ENCODE measurements at places on chromosomes 1 and 21. TPM values are rescaled to one million over a fixed set of nuclear protein-coding genes. Genes with fewer than 3 reads are reported as not detected.

- DNase-seq, result no peak
Measured at GRCh38 chr1:206471415-206471801, 1.1 kb downstream of the IKBKE start.

DNA sequence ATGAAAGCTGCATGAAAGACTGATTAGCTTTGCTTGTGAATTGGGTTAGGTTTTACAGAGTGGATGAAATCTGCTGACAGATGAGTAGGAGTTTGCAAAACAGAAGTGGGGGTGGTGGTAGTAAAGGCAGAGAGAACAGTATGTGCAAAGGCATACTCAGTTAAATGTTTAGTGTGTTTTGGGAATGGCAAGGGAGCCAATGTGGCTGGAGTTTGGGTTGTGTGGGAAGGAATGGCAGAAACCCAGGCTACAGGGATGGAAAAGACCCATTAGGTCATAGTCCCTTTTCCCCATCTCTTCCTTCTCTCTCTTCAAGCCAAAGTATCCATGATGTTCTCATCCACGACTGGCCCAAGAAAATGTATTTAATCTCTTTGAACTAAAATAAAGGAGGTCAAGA, 362.2 kb upstream of the LYPLAL1 start:
- DNase-seq, result no peak

- peak; percentile 43 for DNase-seq
Measured at GRCh38 chr1:18955441-18956192, 859 bp downstream of the IFFO2 start.

PRSS38 gene
- total RNA-seq, result not detected

DNA sequence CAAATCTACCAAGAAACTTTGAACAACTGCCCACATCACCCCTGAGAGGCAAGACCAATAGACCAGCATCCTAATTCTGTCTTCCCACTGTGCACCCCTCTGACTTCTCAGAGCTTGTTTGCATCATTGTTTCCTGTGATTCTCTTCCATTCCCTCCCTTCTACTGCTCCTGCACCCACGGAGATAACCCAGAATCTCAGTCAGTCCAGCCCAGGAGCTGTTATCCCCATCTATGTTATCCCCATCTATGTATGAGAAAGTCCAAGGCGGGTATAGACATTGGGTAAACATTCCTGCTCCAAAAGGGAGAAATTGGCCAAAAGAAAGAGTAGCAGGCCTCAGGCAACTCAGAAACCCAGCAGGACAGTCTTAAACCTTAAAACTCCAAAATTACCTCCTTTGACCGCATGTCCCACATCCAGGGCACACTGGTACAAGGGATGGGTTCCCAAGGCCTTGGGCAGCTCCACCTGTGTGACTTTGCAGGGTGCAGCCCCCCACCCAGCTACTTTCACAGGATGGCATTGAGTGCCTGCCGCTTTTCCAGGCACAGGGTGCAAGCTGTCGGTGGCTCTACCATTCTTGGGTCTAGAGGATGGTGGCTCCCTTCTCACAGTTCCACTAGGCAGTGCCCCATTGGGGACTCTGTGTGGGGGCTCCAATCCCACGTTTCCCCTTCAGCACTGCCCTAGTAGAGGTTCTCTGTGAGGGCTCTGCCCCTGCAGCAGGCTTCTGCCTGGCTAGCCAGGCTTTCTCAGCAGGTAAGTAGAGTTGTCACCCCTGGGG, 414.8 kb downstream of the NPHP4 start:
- DNase-seq, result no peak

DNA sequence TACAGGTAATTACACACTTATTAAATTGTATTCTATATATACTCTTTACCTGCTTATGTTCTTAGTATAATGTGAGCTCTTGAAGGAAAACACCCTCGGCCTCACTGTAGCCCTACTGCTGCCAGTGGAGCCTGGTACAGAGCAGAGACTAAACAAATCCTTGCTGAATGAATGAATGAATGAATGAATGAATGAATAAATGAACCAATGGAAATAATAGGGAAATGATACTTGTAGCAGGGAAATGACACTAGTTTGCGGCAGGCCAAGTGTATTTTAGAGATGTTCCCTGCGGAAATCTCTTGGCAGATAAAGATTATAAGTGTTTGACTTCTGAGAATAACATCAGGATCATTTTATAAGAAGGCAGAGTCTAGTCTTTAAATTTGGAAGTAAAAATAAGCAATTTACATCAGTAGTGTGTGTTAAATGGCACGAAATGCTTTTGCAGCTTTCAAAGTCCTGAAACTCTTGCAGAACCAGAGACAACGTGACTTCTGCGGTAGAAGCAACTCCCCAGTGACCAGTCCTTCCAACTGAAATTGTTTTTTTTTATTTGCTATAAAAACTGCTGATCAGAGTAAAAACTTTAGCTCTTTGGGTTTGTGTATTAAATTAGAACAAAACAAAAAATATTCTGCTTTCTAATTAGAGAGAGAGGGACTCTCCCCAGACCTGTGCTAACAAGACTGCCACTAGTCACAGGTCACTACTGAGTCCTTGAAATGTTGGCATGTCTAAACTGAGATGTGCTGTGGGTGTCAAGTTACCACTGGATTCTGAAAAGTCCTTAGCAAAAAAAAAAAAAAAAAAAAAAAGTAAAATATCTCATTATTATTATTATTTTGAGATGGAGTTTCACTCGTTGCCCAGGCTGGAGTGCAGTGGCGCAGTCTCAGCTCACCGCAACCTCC, 199.3 kb upstream of the MAP1LC3C start:
- DNase-seq, result no peak

DNA sequence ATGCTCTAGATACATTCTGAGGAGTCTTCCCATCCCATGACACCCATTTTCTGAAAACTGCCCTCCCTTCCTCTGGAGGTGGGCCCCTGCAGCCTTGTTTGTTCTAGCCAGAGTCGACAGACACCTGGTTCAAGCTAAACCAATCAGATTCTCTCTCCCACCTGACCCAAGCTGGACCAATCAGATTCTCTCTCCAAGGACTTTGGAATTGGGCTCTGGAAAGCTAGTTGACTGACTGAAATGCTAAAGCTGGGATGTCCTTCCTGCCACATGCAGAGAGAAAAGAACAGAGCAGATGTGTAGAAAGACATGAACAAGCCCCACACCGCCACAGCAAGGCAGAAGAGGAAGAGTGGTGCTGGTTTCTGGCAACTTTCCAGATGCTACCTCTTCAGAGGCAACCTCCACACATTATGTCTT, 24.6 kb downstream of the ASAP3 start:
- DNase-seq, result no peak

DNA sequence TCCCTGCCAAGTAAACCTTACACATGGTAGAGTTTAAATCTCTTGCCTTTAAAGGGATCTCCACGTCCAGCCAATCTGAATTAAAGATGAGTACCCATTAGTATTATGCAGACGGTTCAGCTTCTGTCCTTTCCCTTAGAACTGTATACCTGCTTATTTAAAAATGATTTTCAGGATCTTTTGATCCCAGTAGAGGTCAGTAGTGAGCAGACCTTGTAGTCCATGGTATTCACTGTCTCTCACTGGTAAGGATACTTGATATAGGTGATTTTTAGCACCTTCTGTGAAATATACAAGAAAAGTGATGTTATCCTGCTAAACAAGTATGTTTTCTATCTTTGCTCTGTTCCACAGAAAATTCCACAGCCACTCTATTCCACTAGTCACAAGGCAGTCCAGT, 1211.6 kb upstream of the ADGRL4 start:
- no peak for DNase-seq

DNA sequence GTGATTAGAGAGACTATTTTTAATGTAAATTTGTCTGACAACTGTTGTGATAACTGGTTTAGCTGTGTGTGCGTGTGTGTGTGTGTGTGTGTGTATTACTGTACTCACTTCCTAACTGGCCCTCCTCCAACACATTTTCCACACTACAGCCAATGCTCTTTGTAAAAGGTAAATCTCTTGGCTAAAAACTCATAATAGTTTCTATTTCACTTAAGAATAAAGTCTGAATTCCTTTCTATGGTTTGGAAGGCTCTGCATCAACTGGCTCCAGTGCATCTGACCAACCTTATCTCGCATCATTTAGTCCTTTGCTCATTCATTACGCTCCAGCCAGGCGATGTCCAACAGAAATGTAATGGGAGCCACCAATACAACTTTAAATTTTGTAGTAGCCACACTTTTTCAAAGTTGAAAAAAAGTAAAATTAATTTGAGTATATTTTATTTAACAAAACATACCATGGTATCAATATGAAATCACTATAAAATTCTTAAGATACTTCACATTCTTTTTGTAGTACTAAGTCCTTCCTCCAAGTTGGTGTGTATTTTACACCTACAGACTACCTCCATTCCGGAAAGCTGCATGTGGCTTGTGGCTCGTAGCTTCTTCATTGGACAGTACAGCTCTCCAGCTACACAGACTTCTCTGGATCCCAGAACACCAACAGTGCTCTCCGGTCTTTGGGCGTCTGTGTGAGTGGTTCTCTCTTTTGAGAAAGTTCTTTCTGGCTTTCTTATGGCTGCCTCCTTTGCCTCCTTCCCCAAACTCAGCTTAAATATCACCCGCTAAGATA, 68.9 kb downstream of the NRIP1 start:
- no peak for DNase-seq

PODN gene
- 11.6 TPM for total RNA-seq

ASTN1 gene
- total RNA-seq, result 0.23 TPM

B3GALT5 gene
- total RNA-seq, result 1.2 TPM

DNA sequence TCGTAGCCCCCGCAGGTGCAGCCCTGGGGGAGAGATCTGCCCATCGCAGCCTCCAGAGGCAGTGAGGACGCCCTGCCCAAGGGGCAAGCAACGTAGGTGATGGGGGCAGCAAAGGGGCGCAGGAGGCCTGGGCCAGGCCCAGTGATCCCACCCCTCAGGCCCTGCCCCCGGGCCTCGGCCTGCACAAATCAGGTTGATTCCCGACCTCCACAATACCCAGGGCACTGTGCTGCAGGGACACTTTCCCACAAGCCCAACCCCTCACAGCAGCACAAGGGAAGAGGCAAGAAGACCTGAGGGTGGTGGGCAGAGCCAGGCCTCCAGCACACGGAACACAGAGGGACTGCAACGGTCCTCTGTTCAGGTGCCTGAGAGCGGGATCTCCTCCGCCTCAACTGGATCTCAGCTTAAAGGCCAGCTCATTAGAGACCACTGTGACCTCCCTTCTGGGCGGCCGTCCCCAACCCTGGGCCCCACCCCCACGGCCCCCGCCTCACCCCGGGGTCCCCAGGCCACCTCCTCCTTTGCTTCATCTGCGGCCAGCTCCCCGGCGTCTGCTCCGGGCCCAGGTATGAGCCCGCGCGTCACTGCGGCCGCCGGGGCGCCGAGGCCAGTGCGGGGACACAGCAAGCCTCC, 812 bp upstream of the ARF1 start:
- no peak for DNase-seq

GPA33 gene
- total RNA-seq, result not detected

DNA sequence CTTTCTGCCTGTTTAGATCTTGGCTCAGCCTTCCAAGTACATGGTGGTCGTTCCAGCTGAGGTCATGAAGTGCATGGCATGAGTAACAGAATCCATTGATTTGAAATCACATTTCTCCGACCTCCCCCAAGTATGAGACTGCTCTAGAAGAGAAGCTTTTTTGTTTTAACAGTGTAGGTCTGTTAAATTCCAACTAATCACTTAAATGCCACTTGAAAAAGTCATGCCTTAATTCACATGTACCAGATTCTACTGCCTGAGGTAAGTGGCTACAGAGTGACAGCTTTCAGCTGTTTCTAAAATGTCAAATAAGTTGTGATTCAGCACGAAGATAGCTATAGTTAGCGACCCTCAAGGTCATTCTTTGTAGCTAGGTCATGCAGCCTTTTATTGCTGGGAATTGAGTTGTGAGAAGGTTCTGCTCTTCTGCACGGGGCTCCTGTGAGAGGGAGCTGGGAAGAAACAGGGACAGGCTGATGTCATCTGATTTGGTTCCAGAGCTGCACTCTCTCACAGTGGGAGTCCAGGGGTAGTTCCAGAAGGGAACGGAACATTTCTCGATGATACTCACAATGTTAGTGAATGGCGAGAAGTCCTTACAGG, 112.7 kb downstream of the VPS13D start:
- DNase-seq, result no peak

GRCh38 chr1:108080448-108080847, 115.5 kb upstream of the VAV3 start:
- no peak for DNase-seq

DNA sequence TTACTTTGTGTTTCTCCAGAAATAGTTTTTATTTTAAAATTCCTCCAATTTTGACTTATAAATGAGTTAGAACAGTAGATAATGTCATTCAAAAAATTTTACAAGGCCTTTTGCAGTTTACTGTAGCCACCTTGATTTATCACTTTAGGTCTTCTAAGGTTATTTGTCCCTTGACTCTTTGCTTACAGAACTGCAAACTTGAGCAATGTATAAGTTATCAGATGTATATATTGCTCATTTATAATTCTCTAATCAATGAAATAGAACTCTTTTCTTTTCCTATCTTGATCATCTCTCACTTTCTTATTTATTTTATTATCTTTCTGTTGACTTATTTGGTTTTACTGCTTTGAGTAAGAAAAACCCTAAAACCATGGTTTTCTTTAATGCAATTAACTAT, 5.8 kb upstream of the SPTA1 start:
- DNase-seq, result no peak

ZSWIM5 gene
- 7.2 TPM for total RNA-seq

GRCh38 chr1:197915862-197916499, 1.2 kb upstream of the LHX9 start:
- DNase-seq, result no peak

- DNase-seq, result no peak
Measured at GRCh38 chr21:26041431-26042180, 129.0 kb downstream of the APP start.

PKNOX1 gene
- total RNA-seq, result 42.4 TPM

GRCh38 chr1:54543729-54544496, 4.1 kb upstream of the ACOT11 start:
- DNase-seq, result no peak

GRCh38 chr1:9900142-9901043, 9.7 kb downstream of the CTNNBIP1 start:
- peak; percentile 78 for DNase-seq

DNA sequence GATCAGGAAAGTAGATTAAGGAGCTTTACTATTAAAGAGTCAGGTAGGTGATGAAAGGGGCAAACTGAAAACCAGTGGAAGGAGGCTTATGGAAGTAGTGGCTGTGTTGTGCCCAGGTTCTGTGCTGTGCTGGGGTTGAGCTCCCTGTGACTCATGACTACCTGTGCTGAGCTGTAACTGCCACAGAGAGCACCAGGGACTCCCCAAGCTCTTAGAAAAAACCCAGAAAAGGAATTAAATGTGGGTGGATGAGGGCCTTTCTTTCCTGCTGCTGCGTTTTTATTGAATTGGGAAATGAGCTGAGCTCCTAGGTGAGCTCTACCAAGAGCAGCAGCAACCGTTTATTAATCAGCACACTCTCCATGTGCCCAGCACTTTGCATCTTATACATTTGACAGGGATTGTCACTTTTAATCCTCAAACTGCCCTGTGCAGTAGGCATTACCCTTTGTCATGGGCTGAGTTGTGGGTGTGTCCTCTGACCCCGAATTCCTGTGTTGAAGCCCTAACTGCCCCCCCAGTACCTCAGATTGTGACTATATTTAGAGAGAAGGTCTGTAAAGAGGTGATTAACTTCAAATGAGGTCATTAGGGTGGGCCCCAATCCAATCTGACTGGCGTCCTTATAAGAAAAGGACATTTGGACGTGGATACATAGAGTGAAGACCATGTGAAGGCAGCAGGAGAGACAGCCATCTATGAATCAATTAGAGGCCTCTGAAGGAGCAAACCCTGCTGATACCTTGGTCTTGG, 65.4 kb downstream of the AK4 start:
- DNase-seq, result no peak

PADI2 gene
- 1.1 TPM for total RNA-seq
